ENCODE measurements at places on chromosomes 7 and 10.

- DNase-seq = peak; percentile 26
These were observed 130.0 kb downstream of the ICA1 start for GRCh38 chr7:8131694-8132605.

GRCh38 chr10:79273604-79274003 lies 73.7 kb upstream of the PPIF start:
- no peak for DNase-seq

GRCh38 chr7:32059289-32060011 lies 10.8 kb downstream of the PDE1C start:
- DNase-seq = no peak

DNA sequence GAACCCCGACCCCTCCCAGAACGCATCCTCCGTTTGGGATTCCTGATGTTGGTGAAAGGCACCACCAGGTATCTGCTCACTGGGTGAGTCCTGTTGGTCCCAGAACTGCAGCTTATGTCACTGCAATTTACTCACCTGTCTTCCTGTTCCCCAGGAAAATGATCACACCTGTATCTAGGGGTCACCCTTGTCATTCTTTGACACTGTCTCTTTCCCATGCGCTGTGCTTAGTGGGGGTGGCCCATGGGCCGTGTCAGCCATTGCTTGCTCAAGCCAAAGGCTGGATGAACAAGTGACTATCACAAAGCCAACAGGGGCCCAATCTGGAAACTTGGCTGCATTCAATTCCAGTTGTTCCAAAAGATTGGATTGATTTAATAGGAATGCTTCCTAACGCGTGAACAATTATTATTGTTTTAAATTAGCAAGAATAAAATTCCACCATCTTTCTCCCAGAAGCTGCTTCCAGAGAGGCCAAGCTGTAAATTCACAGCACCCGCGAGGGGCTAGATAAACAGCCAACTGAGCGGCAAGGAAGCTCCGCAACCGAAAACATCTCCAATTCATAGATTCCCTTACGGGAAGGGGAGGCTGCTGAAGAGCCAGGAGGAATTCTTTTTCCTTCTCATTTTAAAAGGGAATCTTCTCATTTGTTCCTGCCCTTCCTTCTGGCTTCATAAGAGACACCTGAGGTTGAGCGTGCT lies 134.8 kb upstream of the ZMIZ1 start:
- no peak for DNase-seq

GRCh38 chr10:251982-252582 lies 116.8 kb downstream of the ZMYND11 start:
- DNase-seq = no peak

DNA sequence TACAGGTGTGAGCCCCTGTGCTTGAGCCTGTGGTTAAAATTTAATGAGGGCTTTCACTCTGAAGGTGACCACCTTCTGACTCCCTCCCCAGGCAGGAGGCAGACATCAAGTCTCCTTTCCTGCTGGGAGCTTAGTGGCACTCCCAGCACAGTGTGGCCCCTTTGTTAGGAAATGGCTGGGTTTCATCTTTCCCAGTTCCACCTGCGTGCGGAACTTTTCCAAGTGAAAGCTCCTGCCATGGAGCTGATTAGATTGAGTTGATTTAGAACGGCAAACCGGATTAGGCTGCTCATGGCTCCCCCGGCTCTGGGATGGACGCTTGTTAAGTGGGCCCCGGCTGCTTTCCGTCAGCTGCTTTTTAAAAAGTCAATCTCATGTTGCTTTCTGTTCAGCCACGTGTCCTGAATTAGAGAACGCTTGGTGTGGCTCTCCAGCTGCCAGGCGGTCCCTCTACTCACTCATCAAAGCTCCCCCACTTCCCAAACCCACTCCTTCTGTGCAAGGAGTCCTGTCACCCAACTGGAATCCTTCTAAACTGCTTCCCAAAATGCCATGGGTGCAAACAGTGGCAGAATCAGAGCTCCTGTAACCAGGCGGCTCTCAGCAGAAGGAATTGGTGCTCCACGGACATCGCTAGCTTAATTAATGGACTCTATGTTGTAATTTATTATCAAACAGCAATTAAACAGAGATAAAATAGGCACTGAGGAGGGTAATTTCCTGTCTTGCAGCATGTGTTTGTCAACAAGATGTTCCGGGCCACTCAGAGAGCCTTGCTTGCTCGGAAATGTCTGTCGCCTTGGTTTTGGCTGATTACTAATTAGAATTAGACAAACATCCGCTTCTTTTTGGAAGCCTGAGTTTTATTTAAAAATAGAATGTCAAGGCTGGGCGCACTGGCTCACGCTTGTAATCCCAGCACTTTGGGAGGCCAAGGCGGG lies 551.2 kb downstream of the GALNT17 start:
- no peak for DNase-seq

DNA sequence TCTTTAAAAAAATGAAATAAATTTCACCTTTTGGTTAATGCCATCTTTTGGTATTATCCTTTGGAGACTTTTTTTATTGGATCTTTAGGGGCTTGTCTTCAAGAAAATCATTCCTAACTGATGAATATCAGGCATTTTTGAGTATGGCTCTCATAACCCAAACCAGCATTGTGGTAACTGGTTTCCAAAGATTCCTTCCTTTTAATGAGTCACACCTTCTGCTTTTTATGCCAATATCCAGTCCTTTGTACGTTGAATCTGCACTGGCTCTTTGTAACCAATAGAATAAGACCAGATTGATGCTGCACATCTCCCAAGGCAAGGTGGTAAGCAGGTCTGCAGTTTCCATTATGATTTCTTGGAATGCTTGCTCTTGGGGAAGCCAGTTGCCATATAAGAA lies 89.1 kb downstream of the GPR158 start:
- no peak for DNase-seq

DNA sequence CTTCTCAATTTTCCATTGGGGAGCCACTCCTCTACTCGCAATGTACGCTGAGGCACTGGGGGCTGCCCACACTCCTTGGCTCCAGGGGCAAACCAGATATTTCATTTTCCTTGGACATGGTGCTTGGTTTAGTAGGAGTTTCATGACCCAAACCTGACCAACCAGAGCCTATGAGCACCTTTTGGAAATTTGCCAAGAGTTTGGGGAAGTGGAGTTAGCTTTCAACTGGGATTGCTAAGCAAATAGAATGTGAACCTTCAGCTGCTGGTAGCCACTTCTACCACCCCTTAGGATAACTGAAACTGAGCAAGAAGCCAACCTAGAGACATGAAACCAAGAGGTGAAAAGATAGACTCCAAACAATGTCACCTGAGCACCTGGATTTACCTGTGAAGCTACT lies 74.9 kb upstream of the COL13A1 start:
- DNase-seq = peak; percentile 16

DNA sequence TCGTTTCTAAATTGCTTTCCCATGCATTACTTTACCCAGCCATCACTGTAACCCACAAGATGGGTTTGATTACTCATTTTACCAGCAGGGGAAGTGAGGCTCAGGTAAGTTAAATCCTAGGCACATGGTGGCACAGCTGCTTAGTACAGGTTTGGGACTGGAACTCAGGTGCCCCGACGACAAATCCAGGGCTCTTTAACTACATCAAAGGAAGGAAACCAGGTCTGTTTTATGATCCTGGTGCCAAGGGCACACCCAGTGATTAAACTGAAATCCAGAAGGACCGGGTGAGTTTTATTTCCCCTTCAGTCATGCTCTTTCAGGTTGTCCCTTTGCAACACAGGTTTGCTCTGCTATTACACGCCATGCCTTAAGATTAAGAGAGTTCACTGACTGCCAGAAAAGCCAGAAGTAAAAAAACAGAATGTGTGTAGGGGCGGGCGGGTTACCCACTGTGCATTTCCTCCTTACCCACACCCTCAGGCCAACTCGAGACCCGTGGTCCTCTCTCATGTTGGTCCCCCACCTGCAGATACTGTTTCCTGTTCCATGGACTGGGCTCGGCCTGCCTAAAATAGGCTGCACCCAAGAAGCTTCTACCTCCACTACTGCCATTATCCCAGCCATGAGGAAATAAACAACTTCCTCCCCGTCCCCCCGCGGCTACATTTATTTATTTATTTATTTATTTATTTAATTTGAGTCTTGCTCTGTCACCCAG lies 55.1 kb upstream of the KDM7A start:
- DNase-seq = peak; percentile 54

GRCh38 chr7:130945411-130945811 lies 211.4 kb upstream of the KLF14 start:
- no peak for DNase-seq

GRCh38 chr7:11120068-11120664 lies 146.5 kb downstream of the PHF14 start:
- no peak for DNase-seq

- no peak for DNase-seq
These were observed 158.3 kb upstream of the KCND2 start for GRCh38 chr7:120114626-120115025.

DNA sequence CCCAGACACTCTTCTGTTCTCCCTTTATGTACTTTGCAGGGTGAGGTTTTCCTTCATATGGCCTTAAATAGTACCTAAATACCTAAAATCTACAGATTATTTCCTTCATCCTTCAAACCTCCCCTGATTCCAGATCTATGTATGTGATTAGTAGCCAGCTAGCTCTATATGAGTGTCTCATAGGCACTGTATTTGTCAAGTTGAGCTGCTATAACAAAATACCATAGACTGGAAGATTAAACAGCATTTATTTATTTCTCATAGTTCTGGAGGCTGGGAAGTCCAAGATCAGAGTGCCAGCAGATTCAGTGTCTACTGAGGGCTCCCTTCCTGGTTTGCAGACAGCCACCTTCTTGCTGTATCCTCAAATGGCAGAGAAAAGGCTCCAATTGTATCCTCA lies 60.6 kb upstream of the MSRB2 start:
- DNase-seq = no peak

All from CD8-positive, alpha-beta memory T cell (primary cell).